IPS-NIHi11 (cell line): ENCODE measurements at places on chromosomes 16 and 17.

- DNase-seq = no peak
These were observed 3.0 kb downstream of the NLRC3 start for GRCh38 chr16:3574195-3574594.

GRCh38 chr16:64982581-64982980 lies 139.3 kb downstream of the CDH11 start:
- DNase-seq = no peak

- peak; percentile 97 for DNase-seq
These were observed 82.3 kb downstream of the CCDC182 start for GRCh38 chr17:57662644-57663308.

DNA sequence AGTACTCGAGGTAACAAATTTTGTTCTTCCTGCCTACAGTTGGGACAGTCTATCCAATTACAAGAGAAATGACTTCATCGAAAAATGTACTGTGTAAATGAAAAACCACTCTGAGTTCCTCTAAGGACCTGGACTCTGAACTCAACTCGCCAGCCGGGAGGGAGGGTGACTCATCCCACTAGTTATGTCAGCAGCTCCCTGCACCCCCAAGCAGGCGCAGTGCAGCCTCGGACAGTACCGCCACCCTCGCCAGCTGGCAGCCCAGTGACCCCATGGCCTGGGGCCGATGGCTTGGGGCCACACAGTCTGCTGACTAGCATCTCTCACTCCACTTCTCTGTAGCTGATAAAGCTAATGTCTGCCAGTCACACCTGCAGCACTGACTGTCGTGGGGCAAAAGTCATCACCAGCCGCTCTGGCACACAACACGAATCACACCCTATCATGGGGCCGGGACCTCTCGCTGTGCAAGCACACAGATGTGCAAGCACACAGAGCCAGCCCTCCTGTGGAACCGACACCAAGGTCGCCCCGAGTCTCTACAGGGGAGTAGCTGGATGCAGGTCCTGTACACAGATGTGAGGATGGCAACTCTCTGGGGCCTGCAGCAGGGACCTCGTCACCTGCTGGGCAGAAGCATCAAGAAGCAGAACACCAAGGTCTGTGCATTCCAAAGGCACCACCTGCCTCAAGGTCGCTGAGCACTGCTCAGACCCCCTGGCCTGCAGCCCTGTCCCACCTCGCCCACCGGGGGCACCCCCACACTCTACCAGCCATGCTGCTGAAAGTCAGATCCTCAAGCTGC lies 5.7 kb downstream of the CSNK1D start:
- DNase-seq = no peak

GRCh38 chr16:14354561-14355351 lies 275.3 kb downstream of the PARN start:
- no peak for DNase-seq

- no peak for DNase-seq
These were observed 20.5 kb upstream of the SPACA3 start for GRCh38 chr17:32971171-32971570.

GRCh38 chr17:31260151-31260550 lies 36.9 kb downstream of the OMG start:
- DNase-seq = no peak

DNA sequence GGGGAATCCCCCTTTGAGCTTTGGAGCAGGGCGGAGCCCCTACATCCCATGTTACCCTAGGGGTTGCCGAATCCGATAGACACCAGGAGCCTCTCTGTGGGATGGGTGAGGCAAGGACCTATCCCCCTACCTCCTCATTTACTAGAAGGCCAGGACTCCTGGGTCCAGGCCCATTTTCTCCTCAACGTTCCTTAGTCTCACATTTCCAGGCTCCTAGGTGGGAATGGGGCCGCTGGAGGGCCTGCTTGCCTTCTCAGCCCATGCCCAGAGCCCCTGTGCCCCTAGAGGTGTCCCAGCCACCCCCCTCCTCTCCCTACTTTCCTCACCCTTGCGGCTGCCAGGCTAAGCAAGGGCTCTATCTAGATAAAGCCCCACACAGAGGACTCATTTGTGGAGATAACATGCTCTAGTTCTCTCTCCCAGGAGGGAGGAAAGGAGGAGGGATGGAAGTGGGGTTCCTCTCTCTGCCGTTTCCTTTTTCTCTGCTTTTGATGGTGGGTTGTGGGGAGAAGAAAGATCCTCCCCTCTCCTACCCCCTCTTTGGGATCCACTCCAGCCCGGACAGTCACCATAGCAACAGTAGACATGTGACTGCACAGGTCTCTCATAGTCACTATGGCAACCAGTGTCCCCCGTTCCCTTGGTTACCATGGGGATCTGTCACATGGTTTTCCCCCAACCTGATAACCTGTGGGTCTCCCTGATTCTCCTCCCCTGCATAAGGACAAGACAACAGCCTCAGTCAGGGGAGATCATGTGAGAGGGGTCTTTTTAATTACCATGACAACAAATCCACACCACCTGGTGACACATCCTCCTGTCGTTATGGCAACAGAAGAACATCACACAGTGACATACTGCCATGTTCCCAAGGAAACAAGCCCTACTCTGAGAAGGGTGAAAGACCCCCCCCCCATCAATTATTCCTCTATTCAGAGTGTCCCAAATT lies 5.2 kb downstream of the CACNA1G start:
- DNase-seq = peak; percentile 48

DNA sequence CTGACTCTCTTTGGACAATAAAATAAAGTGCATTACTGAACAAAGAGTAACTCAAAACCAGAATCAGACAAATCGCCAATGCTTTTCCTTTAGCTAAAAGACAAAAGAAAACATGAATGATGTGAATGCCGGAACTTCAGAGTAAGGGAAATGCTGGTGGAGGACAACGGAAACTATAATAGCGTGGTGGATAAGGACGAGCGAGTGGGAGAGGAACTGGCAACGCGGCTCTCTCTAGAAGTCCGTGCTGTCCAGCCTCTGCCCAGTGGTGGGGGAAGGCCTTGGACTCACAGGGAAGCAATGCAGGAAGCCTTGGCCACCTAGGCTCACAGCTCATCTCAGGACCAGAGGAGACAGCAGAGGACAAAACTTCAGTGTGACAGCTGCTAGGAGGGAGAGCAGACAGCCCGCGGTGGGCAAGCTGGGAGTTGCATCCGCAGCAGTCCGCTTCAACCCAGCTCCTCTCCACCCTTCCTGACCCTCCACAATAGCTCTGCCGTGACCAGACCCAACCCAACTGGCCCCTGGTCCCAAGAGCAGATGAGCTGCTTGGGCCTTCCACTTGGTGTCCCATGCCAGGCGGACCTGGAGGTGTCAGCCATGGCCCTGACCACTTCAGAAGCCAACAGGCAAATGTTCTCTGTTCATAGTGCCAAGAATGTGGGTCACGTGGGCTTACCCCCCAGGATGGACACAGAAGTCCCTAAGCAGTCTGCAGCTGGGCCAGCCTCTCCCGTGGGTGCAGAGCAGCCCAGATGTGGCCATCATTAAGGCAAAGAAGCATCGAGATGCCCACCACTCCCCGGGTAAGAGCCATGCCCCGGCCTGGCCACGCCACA lies 5.3 kb upstream of the FAAP100 start:
- DNase-seq = no peak

DNA sequence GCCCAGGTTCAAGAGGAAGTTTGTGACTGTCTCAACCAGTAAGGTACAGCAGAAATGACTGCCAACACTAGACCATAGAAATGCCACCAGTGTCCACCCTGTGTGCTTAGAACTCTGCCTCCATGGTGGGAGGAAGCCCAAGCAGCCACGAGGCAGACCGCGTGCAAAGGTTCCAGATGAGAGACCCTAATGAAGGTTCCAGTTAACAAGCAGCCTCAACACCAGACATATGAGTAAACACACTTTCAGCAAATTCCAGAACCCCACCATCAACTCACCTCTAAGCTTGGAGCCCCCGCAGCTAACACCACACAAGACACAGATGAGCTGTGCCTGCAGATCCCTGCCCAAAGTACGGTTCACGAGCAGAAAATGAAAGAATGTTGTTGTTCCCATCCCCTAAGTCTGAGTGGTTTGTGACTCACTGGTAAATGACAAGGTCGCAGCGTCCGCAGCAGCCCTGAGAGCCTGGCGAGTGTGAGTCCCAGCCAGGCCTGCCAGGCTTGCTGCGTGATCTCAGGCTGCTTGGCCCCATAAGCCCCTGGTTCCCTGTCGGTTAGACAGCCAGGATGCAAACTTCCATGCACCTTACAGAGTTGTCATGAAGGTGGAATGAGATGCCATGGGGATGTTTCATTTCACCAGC lies 193.7 kb downstream of the C16orf95 start:
- DNase-seq = no peak

- DNase-seq = no peak
These were observed 21.3 kb downstream of the UBN1 start for GRCh38 chr16:4868535-4868934.

DNA sequence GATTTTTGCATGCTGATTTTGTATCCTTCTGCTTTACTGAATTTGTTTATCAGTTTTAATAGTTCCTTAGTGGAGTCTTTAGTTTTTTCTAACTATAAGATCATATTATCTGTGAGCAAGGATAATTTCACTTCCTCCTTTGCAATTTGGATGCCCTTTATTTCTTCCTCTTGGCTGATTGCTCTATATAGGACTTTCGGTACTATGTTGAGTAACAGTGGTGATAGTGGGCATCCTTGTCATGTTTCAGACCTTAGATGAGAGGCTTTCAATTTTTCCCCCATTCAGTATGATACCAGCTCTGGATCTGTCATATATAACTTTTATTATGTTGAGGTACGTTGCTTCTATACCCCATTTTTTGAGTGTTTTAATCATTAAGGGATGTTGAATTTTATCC lies 224.5 kb upstream of the CNTNAP4 start:
- DNase-seq = no peak

- DNase-seq = no peak
These were observed 659.2 kb upstream of the SOX9 start for GRCh38 chr17:71461498-71462169.

- DNase-seq = no peak
These were observed 12.7 kb upstream of the MEOX1 start for GRCh38 chr17:43674394-43674793.

GRCh38 chr16:49216593-49216992 lies 65.0 kb downstream of the CBLN1 start:
- no peak for DNase-seq

DNA sequence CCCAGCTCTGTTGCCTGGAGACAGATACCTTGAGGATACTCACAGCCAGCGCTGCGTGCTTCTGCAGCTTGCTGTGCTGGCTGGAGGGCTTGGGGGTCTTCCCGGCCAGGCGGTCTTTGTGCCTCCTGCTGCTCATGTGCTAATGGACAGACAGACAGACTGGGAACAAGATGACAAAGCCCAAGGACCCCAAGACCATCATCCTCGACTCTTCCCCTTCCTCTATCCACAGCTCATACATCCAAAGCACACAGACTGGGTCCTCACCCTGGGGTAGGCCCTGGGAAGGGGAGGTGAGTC lies 7.7 kb downstream of the NKIRAS2 start:
- no peak for DNase-seq

DNA sequence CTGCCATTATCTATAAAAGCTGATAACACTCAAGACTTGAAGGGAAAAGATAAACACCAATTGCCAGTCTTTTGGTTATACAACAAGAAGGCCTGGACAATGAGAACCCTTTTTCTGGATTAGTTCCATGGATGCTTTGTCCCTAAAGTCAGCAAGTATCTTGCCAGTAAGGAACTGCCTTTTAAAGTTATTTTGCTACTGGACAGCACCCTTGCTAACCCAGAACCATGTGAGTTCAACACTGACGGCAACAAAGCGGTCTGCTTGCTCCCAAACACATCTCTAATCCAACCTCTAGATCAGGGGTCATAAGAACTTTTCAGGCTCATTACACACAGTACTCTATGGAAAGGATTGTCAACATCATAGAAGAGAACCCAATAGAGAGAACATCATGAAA lies 25.3 kb upstream of the ABCA6 start:
- DNase-seq = no peak

GRCh38 chr17:38605841-38606645 lies at the start of gene SRCIN1:
Gene SRCIN1, minus strand, starts transcription at chr17:38605952. Its CDS starts 247 bp downstream, at chr17:38605705.
- DNase-seq = peak; percentile 61

- DNase-seq = no peak
These were observed 7.8 kb upstream of the TBC1D3B start for GRCh38 chr17:36184023-36184765.

DNA sequence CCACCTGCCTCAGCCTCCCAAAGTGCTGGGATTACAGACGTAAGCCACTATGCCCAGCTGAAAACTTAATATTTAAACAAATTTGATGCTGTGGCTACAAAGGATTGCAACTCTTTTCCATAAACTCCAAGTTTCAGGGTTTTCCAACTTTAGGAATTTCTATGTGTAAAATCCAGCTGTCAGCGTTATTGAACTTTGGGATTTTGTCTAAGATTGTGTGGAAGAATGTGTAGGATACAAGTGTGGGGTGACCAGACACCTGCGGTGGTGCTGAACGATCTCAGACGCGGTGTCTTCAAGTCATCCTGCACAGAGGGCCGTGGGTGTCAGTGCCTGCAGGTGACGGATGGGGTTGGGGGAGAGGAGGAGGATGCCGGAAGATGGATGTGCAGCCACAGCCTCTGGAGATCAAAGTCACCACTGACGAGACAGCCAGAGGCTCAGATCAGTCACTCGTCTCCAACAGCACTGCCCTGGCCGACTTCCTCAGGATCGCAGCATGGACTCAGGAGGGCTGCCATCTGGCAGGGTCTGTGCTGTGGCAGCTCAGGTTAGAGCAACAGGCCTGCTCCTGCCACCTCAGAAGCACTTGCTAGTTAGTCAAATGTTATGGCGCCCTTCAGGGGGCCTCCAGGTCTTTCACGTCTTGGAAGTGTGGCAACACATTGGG lies 13.0 kb downstream of the ACSF3 start:
- no peak for DNase-seq

DNA sequence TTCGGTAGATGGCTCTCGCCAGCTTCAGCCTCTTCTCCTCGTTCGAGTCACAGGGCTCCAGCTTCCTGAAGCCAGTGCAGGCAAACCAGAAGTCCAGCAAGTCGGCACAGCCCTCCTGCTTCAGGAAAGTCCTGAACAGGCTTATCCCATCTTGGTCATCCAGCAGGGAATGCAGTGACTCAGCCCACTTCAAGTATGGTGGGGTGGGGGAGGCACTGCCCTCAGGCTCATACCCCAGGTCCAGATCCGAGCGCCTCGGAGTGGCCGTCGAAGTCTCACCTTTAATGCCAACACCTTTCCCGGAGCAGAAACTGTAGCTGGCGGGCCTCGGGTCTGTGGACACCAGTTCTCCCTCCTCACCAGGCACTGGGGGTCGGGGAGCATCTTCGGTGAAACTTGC lies 5.9 kb downstream of the AXIN1 start:
- no peak for DNase-seq

- no peak for DNase-seq
These were observed 32.8 kb downstream of the XYLT1 start for GRCh38 chr16:17437981-17438380.

GRCh38 chr16:25542306-25542705 lies 149.5 kb upstream of the HS3ST4 start:
- DNase-seq = no peak

GRCh38 chr17:61361084-61361483 lies 38.6 kb upstream of the TBX2 start:
- no peak for DNase-seq

- peak; percentile 99 for DNase-seq
These were observed at the start of gene SPNS1 for GRCh38 chr16:28974437-28975157. Gene SPNS1, plus strand, starts transcription at chr16:28974778. Its CDS starts 374 bp downstream, at chr16:28975152.
